ENCODE measurements at places on chromosomes 2 and 18. TPM values are rescaled to one million over a fixed set of nuclear protein-coding genes. Genes with fewer than 3 reads are reported as not detected.

DNA sequence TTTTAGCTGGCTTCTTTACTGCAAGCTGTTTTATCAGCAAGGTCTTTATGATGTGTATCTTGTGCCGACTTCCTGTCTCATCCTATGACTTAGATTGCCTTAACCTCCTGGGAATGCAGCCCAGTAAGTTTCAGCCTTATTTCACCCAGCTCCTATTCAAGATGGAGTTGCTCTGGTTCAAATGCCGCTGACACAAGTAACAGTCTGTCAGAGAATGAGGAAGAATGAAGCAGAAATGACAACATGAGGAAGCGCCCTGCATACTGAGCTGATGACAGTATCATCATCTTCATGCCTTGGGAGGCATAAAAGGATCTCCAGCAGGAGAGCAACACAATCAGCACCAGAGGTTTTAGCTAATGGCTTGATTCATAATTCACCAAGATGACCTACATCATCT is 309.4 kb downstream of the NBAS start:
- DNase-seq: no peak

- DNase-seq: no peak
These were observed 54.5 kb downstream of the BCL11A start for GRCh38 chr2:60498816-60499429.

SKA1 gene
- total RNA-seq: 2.9 TPM

DNA sequence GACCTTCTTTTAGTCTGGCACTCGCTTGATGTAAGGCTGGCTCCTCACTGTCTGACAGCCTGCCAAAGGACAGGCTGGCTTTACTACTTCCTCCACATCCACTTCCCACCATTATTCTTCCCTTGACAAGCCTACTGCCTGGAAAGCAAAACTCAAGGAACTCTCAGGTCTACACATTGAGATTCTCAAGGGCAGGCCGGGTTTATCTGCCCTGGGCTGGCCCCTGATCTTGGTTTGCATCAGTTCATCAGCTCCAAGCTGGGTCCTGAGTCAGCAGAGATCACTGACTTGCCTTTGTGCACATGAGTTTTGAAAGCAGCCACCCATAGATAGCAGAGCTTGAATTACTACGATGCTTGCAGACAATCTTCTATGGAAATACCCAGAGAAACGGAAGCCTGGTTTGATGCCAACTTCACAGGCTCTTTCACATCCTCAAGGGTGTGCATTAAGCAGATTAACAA is 53.9 kb downstream of the KCTD18 start:
- no peak for DNase-seq

ENOSF1 gene
- 56.3 TPM for total RNA-seq

ATG4B gene
- total RNA-seq: 42.7 TPM

DNA sequence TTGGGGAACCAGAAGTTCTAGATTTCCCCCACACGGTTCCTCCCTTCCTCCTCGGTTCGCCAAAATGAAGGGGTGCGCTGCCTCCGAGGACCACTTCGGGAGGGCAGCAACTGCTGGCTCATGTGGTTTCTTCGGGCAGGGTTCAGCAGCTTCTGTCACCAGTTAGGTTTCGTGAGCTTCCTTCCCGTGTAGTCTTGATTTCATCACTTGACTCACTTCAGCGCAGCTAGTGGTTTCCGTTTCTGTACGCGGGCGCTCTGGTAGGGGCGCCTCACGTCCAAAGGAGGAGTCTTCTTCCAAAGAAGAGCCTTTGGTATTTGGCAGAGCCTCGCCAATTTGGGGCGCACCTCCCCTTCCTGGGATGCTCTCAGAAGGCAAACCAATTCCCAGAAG is 485 bp upstream of the GALNT3 start:
- DNase-seq: peak; percentile 91

GAL3ST2 gene
- 0.36 TPM for total RNA-seq

DNA sequence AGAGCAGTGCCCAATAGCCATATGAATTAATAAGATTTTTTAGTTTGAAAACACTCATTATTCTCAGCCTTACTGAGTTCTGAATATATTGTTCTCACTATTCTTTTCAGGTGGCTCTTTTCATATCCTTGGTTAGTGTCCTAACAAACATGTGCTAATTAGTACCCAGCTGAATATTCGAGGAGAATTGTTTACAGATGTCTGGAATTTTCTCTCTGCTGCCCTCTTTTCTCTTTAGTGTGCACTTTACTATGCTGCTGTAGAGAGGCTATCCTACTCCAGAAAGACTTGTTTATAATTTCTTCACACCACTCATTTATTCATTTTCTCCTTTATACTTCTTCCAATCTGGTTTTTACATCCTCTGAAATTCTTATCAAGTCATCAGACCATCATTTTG is 405.3 kb downstream of the SPAG16 start:
- DNase-seq: no peak

SCYGR4 gene
- not detected for total RNA-seq

GRCh38 chr18:9022397-9023155 is 79.9 kb upstream of the NDUFV2 start:
- DNase-seq: no peak

DNA sequence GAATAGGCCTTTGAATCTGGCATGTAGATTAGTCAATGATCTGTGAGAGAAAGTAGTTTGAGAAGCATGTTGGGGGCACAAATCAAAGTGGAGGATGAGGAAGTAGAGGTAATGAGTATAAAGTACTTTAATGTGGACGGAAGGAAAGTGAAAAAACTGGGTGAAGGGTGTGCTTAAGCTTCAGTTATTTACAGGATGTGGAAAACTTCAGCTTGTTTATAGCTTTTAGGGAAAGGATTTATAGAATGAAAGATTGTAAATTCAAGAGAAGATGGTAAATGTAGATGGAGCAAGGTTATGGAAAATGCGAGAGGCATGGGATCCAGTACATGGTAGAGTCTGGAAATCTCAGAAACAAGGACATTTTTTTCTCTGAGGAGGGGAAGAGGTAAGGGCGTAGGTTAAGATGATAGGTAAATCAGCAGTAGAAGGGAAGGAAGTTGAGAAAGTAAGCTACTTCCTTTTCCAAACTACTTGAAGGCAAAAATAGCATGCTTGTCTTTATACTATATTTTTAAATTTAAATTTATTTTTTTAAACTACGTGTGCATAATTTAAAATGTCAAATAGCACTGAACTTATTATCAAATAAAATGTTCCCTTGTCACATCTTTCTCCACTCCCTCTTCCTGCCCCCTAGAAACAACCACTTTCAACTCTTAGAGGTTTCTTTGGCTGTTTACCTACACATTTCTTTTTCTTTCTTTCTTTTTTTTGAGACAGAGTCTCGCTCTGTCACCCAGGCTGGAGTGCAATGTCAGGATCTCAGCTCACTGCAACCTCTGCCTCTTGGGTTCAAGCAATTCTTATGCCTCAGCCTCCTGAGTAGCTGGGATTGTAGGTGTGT is 8.5 kb downstream of the FAM117B start:
- DNase-seq: no peak

Measured in osteoblast (primary cell).